Stimulated activated CD8-positive, alpha-beta memory T cell treated with anti-CD3 and anti-CD28 coated beads, Interleukin-2, amount 100 ng/mL, for 1 hour (primary cell): ENCODE measurements at places on chromosomes 13 and 19.

GRCh38 chr13:99278843-99279242 lies 20.7 kb upstream of the GPR18 start:
- no peak for DNase-seq

DNA sequence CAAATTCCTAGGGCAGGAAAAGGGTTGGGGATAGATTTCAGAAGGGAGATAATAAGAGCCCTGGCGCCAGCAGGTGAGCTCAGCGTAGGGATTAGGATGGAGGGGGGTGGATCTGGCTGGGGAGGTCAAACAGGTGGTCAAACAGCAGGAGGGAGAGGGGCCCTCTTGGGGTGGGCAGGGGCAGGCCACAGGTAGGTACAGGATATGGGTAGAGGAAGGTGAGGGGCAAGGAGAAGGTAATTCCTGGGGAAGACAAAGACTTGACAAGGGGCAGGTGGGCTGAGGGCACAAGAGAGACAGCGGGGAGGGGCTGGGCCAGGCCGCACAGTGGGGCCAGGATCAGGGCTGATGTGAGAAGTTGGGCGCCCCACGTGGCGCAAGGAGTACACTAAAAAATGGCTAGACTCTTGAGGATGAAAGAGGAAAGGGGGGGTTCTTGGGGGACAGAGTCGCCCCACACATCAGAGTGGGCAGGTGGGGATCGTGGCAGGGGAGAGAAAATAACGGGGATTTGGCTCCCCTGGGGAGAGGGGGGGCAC lies 713 bp downstream of the KRI1 start:
- DNase-seq = no peak

DNA sequence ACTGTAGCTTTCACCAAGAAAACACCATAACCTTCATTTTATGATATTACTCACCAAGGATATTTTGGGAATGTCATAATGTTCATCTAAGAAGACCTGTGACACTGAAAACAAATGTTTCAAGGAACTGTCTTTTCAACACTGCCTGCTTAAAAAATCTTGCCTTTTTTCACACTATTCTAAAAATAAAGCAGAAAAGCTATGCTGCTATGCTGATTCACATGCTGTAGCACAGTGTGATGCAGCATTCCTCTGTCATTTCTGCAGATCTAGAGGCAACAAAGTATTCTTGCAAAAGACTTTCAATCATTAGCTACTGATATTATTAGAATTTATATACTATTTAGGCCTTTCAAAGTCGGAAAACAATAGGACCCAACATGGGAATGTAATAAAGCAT lies 525.7 kb downstream of the UQCRFS1 start:
- no peak for DNase-seq

DNA sequence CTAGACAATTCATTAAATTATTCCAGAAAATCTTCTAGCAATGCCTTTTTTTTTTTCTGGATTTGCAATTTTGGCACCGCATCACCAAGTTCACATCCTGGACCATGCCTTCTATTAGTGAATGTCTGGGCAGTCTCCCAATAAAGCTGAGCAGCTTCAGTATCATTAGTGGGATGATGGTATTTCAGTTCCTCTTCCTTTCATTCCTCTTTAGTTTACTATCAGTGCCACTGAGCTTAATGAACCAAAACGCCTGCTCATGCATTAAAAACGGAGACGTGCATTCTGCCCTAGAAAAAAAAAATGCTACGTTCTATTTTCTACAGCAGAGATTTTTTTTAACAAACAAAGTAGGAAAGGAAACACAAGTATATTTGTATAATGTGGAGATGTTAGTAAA lies 343.0 kb downstream of the PCDH9 start:
- no peak for DNase-seq

DNA sequence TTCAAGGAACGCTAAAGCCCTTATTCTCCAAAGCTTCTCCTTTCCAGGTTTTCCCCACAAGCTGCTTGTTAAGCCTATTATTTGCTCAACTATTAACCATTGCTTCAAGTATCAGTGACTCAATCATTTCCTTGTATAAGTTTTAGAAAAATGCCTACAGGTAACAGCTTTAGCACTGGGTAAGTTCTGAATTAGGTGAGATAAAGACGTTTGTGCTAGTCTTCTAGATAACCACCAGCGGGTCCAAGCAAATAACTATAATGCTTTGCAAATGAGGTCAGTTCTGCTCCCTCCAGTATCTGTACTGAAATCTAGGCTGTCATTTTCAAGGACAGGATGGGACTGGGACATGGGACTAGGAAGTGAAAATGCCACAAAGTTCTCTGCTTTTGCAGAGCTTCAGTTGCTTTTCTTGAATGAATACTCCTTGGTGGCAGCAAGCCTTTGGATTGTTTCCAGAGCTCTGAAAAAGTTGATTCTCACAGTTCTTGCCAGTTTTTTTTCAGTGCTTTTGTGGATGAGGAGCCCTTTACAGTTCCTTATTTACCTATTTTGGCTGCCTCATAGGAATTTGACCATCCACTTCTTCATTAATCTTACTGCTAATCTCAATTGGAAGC lies 1487.7 kb downstream of the EFNB2 start:
- no peak for DNase-seq

DNA sequence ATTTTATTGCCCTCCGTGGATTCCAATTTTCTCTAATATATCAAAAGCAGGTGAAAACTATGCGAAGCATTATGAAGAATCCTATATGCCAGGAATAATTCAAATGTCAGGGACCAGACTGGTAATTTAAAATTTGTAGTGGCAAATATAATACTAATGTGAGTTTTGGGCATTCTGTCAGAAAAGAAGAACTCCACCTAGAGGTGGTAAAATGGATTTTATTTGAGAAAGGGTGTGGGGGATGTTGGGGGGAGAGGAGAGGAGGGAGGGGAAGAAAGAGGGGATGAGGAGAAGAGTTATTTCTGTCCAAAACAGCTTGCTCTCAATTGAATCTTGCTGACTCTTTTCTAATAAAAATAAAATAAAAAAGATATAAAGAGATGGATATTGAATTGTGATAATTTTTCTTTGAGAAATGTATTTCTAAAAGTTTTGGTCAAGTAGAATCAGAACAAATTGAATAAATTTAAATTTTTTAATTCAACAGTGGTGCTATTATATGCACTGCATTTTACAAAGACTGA lies 929.3 kb upstream of the SLITRK5 start:
- DNase-seq = no peak

- no peak for DNase-seq
Observed at GRCh38 chr19:3780786-3781304, 5.3 kb downstream of the MATK start.

GRCh38 chr13:44426461-44426860 lies 52.8 kb downstream of the SERP2 start:
- no peak for DNase-seq

DNA sequence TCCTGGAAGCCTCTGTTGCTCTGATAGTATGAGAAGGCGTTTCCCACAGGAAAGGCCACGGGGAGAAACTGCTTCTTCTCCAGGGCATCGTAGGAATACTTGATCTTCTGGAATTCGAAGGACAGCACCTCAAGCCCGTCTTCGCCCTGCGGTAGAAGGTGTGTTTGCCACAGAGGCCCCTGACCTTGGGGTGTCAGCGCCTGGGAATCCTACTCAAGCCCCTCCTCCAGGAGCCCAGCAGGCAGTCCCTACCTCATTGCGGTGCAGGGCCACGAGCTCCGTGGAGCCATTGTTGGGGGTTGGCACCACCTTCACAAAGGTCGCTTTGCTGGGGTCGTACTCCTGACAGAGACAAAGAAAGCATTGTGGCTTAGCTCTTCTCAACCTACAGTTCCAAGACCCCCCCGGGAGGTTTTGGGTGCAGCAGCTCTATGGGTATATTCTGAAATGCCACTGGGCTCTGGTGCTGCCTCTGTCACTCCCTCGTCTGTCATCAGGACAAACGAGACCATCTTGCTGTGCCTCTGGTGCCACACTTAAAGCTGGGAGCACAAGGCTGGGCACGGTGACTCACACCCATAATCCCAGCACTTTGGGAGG lies 3.7 kb downstream of the ATP13A1 start:
- DNase-seq = no peak

DNA sequence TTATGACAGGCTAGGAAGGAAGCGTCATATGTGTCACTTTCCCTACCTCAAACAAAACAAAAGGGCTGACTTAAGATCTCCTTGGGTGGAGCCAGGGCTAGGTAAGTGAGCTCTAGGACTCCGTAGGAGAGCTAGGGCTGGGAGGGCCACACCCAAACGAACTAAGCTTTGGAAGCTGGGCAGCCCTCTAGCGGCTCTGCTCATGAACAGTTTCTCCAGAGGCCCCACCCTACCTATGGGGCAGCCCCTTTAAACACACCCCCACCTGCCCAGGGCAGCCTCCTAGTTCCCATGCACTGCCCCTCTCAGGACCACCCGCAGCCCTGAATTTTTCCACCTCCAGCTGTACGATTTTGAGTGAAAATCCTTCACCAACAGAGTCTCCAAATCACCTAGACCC lies 3.5 kb downstream of the PEG3 start:
- no peak for DNase-seq

DNA sequence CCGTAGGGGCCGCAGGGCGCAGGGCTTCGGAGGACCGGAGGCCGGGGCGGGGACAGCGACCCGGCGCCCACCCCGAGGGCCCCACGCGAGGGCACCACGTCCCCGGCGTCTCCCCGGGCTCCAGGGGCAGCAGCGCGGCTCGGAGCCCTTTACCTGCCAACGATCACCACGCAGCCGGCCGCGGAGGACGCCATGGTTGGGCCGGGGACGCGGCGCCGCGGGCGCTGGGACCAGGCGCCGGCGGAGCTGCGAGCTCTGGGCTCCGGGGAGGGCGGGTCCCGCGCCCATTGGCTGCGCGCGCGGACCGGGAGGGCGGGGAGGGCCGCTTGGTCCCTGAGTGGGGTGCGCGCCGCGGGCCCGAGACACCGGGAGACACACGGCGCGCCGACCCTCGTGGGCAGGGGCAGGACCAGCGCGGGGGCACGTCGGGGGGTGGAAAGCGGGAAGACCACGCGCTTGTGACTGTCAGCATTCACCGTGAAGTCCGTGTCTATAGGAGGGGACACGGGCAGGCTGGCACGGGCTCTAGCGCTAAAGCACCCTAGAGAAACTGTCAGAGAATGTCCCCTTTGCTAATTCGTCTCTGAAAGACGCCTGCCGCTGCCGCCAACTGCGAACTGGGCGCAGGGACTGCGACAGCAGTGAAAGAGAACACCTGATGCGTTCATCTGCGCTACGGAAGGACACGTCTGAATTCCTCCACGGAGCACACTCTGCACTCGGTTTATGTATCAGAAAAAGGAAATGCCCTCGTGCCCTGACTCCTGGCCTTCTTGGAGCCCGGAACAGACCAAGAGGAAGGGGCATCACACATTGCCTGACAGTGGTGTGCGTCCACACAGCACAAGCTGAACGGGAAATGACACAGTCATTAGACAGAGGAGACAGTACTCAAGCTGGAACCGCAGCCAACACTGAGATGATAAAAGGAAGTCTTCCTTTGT lies at the start of gene CRYL1:
CRYL1 (minus strand) TSS at position 257 of the 944 bp plus-strand sequence; CDS start at position 194, 63 bp downstream.
- DNase-seq = peak; percentile 44

GRCh38 chr13:39039041-39039440 lies 785 bp downstream of the NHLRC3 start:
- DNase-seq = no peak

DNA sequence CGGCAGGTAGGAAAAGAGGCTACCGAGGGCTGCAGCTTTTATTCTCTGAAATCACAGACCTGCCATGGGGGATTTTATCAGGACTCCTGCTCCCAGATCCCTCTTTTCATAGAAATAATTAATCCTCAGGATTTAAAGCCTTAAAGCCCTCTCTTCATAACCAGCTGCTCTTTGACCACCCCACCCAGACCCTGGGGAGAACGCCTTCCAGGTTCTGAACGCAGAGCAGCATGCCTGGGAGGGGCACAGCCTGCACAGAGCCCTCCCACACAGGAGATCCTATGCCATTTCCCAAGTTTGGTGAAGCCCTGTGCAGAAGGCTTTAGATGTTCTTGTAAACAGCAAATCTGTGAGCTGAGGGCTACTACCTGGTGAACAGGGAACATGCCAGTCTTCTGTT lies 91.1 kb downstream of the STOML3 start:
- DNase-seq = no peak

GRCh38 chr13:79659121-79659521 lies 178.2 kb downstream of the NDFIP2 start:
- no peak for DNase-seq

DNA sequence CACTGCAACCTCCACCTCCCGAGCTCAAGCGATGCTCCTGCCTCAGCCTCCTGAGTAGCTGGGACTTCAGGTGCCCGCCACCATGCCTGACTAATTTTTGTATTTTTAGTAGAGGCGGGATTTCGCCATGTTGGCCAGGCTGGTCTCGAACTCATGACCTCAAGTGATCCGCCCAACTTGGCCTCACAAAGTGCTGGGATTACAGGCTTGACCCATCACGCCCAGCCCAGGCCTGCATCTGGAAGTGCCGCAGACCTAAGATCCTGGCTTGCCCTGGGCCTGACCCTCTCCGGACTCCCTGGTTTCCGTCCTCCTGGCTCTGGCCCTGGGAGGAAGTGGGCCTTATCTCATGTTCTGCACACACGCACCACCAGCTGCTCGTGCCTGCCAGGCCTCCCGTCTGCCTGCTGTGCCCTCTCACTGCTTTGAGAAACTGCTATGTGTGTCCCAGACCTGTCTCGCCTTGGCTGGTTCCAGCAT lies 4.7 kb upstream of the PTGIR start:
- no peak for DNase-seq

GRCh38 chr13:92767468-92767867 lies 459.1 kb upstream of the GPC6 start:
- DNase-seq = no peak

GRCh38 chr13:51444922-51445321 lies 7.9 kb downstream of the INTS6 start:
- no peak for DNase-seq

GRCh38 chr19:33177417-33177979 lies 16.6 kb upstream of the LRP3 start:
- peak; percentile 63 for DNase-seq

DNA sequence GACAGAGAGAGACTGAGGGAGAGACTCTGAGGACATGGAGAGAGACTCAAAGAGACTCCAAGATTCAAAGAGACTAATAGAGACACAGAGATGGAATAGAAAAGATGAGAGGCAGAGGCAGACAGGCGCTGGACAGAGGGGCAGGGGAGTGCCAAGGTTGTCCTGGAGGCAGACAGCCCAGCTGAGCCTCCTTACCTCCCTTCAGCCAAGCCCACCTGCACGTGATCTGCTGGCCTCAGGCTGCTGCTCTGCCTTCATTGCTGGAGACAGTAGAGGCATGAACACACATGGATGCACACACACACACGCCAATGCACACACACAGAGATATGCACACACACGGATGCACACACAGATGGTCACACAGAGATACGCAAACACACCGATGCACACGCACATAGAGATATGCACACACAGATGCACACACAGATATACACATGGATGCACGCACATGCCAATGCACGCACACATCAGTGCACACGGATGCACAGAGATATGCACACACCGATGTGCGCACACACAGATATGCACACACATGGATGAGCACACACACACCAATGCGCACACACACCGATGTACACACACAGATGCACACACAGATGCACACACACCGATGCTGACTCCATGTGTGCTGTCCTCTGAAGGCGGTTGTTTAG lies 3.3 kb upstream of the F10 start:
- DNase-seq = no peak
